ENCODE measurements at places on chromosomes 5 and 9. TPM values are rescaled to one million over a fixed set of nuclear protein-coding genes. Genes with fewer than 3 reads are reported as not detected.
A peak's percentile ranks its signal among the peaks of the same experiment; 100 is the strongest.

The DMGDH gene
- total RNA-seq, result 2.2 TPM

The NR3C1 gene
- total RNA-seq, result 48.9 TPM

The FGF1 gene
- 42.7 TPM for total RNA-seq

The FOXD4L6 gene
- not detected for total RNA-seq

The GABRB2 gene
- not detected for total RNA-seq

The ERBIN gene
- total RNA-seq, result 34.1 TPM

The WDR38 gene
- not detected for total RNA-seq

The GRIN3A gene
- total RNA-seq, result 0.81 TPM

The PCDHGB3 gene
- total RNA-seq, result 7.6 TPM

The CCDC187 gene
- total RNA-seq, result not detected

The KIF4B gene
- not detected for total RNA-seq

The PCDHGA4 gene
- total RNA-seq, result 9.3 TPM

The GRIA1 gene
- total RNA-seq, result 0.05 TPM

- DNase-seq, result no peak
These were observed 260.0 kb downstream of the AUH start for GRCh38 chr9:91101611-91102168.

DNA sequence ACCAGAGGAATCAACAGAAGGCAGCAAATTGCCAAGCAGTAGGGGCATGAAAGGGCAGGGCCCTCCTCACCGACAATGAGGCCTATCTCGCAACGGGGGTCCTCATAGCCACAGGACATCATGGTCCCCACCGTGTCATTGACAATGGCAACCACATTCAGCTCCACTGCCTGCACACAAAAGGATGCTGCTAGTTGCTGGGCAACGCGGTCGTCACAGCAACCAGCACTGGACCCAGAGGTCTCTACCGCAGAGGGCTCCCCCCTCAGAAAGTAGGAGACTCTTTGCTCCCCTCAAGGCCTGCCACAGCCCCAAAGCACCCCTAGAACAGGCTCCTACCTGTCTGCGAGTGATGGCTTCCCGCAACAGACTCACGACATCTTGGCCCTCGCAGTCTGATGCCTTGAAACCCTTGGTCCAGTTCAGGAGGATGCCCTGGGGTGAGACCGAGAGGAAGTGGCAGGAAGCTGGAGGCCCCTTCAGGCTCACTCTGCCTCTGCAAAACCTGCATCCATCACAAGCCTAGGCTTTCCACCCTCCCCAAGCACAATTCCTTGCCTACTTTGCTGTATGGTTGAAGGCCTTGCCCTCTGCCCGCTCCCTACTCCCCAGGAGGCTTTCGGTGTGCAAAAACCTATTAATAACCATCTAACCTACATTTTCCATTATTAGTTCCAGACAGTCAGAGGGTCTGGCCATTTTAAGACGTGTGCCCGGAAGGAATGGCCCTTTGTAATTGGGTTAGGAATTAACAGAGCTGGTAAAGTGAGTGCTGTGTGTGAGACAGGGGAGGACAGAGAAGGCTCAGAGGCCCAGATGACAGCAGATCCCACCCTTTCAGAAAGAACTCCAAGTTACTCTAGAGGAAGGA, 15.2 kb downstream of the HK3 start:
- DNase-seq, result peak; percentile 27

GRCh38 chr9:117072216-117072615, 342.6 kb downstream of the ASTN2 start:
- no peak for DNase-seq

GRCh38 chr5:6488021-6488420, 39.4 kb downstream of the UBE2QL1 start:
- no peak for DNase-seq

GRCh38 chr9:17824191-17824590, 245.3 kb downstream of the SH3GL2 start:
- DNase-seq, result no peak

DNA sequence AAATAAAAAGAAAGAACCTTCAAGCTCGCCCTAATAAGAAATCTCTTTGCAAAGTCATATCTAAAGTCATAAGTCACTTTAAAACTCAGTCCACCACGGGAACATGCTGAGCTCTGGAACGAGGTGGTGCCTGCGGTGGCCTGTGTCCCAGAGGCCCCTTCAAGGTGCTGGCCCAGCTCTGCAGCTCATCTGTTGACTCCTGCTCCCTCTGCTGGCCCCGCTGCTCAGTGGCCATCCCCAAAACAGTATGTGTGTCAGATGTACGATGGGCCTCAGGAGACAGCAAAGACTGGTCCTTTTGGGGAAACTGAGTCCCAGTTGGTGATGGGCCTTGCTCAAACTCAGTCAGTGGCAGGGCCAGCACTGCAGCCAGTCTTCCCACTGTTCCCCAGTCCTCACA, 22.8 kb upstream of the FOXB2 start:
- peak; percentile 77 for DNase-seq

GRCh38 chr5:1504069-1504595, 19.6 kb downstream of the LPCAT1 start:
- DNase-seq, result no peak

DNA sequence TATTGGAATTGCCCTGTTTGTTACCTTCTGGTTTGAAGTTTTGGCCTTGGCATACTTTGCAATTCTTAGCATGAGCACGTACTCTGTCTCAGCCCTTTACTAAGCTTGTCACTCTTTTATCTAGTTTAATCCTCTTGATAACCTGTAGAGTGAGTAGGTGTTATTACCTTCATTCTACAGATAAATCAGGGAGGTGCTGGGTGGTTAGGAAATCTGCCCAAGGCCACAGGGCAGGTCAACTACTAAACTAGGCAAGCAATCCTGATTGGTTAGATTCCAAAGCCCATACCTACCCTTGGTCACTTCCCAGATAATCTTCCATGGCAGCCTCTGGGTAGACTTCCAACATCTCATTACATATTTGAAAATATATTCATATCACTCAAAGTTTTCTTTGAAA, 65.7 kb downstream of the PCSK5 start:
- DNase-seq, result no peak

DNA sequence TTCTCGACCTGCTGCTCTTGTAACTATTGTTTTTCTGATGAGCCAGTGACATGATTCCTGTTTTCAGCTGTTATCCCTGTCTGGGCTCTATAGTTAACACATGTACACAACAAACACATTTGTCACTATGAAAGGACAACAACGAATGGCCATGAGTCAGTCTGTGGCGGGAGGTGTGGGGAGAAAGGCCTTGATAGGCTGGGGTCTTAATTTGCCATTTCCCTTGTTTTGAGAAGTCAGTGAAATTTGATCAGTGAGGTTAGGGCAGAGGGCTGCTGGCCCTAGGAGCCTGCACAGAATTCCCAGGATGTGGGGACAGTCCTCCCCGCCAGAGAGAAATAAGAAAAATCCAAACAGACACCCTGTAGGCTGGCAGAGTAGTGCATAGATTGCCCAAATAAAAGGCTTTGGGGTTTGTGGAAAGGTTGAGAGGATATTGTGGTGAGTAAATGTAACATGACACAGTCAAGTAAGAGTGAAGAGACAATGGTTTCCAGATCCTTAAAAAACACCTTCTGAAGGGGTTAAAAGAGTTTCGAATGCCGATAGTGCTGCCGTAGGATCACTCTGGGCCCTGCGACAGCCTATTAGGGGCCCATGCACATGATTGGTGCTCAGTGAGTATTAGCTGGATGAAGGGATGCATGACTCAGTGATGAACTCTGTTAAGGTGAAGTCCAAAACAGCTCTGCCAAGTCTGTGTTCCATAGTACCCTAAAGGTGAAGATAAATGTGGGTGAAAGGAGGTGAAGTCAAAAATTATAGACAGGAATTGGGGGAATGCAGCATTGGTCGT, 110.9 kb upstream of the PRRC1 start:
- DNase-seq, result no peak

GRCh38 chr5:74767579-74767913, 497 bp downstream of the NSA2 start:
- no peak for DNase-seq

DNA sequence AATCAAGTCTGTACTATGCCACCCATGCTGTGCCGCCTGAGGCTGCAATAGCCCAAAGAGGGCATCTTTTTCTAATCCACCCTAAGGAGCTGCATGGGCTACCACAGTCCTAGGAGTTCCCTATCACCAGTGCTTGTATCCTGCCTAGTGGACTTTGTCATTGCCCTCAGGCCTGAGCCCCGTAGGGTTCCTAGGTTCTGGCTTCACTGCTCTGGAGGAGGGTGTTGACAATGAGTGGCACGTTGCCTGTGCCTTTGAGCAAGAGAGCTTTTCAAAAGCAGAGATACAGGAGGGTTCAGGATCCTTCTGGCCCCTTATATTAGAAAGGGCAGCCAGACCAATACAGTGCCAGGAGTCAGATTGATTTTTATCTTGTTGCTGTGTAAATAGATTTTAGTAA, 93.0 kb downstream of the PRDM6 start:
- peak; percentile 50 for DNase-seq

DNA sequence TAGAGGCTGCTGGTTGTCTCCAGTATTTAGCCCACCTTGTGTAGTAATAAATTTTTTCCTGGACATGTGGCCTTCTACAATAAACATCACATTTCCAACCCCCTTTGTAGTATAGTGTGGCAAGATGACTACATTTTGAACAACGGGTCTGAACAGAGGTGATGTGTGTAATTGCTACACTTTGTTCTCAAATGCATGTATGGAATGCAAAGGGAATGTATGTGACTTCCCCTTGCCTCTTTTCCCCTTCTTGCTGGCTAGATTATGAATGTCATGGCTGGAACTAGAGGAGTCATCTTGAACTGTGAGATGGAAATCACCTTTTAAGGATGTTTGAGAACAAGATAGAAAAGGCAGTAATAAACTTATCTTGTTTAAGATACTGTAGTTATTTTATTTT, 54.5 kb downstream of the PRR16 start:
- DNase-seq, result no peak

- no peak for DNase-seq
These were observed 9.4 kb downstream of the SLC38A9 start for GRCh38 chr5:55702598-55703345.

DNA sequence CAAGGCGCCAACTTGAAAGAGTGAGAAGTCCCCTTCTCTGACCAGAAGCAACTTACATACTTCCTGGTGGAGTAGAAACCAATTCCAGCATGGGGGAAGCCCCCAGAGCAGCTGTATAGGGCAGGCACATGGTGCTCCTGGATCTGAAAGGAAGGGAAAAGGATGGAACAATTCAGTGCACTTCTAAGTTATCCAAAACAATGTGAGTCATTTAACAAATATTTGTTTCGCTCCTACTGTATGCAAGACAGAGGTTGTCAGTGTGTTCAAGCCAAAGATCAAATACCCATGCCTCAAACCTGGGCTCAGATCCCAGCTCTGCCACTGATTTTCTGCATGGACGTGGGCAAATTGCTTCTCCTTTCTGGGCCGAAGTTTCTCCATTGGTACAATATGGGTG, 67.1 kb downstream of the LHX2 start:
- DNase-seq, result no peak

- DNase-seq, result no peak
These were observed 36.1 kb upstream of the MYOT start for GRCh38 chr5:137831526-137831925.

DNA sequence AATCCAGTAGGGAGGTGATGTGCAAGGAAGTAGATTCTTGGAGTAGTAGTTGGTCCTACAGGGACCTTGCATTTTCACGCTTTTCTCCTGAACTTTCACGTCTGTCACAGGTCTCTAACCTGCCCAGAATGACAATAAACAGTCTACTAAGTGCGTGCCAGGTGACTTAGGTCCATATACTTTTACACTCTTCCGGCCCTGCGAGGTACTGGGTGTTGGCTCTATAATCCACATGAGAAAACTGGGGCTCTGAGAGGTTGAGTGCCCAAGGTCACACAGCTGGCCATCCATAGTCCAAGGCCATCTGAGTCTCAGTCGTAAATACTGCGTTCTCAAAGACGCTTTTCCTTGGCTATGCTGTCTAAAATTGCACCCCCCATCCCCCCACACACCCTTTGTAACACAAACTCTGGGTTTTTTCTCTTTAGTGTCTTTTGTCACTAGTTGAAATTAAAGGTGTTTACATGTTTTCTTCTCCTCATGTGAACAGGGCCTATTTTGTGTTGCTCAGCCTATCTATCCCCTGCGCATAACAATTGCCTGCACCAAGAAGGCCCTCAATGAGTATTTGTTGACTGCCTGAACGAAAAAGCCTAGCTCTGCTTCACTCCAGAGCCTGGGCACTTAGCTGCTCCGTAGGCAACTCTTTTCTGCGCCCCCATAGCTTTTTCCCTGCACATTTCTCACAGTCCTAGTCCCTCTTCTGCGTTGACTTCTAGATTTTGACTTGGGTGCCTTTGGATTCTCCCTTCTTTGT, 943 bp downstream of the SFXN1 start:
- no peak for DNase-seq

DNA sequence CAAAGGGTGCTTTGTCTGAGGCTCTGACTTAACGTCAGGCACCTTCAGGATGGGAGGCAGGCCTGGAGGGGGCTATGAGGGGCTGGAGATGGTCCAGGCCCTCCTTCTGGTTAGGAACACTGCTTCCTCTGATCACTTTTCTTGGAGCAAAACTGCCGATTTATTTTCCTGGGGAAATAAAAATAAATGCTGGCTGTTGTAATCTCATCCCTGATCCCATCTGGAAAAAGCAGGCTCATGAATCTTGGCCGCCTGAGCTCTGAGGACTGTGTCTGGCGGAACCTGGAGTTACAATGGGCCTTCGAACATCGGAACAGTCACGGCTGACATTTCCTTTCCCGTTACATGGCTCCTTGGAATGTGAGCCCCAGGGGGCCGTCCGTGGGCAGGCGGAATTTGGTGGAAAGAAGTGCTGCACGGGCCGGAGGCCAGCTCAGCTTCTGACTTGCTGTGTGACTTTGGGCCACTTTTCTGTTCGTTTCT, 157.8 kb downstream of the RGS3 start:
- DNase-seq, result peak; percentile 88

GRCh38 chr5:55227664-55228430, 732 bp upstream of the MCIDAS start:
- no peak for DNase-seq

GRCh38 chr9:90308691-90309090, 333.9 kb downstream of the DIRAS2 start:
- DNase-seq, result no peak

- DNase-seq, result no peak
These were observed 14.4 kb downstream of the SEC24A start for GRCh38 chr5:134662971-134663370.

DNA sequence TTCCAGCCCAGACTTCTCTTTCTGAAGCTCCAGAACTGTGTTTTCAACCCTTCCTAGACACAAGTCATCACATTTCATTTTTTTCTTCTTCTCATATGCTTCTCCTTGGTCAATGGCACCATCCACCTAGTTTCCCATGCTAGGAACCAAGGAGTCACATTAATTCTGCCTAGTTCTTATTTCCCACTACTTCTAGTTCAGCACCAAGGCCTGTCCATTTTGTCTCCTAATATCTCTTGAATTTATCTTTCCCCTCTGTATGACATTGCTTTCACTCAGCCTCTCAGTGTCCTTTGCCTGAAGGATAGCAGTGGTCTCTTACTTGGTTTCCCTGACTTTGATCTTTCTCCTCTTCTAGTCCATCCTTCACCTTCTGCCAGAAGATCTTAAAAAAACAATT, 38.8 kb downstream of the ARHGEF28 start:
- DNase-seq, result no peak

DNA sequence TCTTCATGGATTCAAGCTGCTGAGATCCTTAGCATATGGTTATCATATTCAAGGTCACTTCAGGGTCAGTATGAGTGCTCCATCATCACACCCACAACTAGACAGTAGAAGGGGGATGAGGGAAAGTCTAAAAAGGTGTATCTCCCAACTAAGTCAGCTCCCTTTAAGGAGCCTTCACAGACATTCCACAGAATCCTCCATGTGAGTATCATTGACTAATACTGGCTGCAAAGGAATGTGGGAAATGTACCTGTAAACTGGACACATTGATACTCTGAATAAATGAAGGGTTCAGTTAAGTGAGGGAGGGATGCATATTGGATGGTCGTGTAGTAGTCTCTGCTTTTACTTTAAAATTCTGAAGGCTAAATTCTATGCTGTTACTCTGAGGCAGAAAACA, 330.7 kb downstream of the LRRC70 start:
- DNase-seq, result no peak
